ENCODE measurements at places on chromosomes 13 and 19.
A peak's percentile ranks its signal among the peaks of the same experiment; 100 is the strongest.

- peak; percentile 59 for DNase-seq
Observed at GRCh38 chr13:110351636-110352420, 44.7 kb downstream of the COL4A2 start.

- DNase-seq = no peak
Observed at GRCh38 chr13:99731747-99732146, 230.5 kb downstream of the TM9SF2 start.

GRCh38 chr13:75145927-75146326, 336.0 kb downstream of the TBC1D4 start:
- no peak for DNase-seq

GRCh38 chr19:13729859-13730258, 34.5 kb upstream of the MRI1 start:
- DNase-seq = peak; percentile 36

DNA sequence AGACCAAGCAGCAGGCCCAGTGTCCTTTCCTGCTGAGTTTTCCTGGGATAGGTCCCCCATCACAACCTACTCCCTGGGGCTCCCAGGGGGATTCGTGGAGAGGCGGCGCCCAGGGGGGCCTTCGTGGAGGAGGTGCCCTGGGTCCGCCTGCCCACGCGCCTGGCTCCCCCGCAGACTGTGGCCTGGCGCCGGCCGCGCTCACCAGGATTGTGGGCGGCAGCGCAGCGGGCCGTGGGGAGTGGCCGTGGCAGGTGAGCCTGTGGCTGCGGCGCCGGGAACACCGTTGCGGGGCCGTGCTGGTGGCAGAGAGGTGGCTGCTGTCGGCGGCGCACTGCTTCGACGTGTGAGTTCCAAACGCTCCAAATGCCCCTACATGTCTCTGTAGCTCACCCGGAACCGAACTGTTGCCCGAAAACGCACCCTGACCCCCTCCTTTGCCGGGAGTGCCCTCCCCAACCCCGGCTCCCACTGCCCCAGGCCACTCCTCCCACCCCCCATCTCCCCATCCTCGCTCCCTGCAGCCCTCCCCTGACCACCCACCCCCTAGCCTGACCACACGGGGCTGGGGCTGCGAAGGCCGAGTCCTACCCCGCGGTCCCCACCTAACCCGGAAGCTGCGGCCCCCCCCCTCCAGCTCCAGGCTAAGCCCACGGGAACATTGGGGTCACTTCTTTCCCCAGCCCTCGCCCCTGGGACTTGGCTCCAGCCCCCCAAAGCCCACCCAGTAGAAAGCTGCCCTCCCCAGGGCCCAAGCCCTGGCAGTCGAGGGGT, 3.3 kb downstream of the TIMM13 start:
- DNase-seq = no peak

DNA sequence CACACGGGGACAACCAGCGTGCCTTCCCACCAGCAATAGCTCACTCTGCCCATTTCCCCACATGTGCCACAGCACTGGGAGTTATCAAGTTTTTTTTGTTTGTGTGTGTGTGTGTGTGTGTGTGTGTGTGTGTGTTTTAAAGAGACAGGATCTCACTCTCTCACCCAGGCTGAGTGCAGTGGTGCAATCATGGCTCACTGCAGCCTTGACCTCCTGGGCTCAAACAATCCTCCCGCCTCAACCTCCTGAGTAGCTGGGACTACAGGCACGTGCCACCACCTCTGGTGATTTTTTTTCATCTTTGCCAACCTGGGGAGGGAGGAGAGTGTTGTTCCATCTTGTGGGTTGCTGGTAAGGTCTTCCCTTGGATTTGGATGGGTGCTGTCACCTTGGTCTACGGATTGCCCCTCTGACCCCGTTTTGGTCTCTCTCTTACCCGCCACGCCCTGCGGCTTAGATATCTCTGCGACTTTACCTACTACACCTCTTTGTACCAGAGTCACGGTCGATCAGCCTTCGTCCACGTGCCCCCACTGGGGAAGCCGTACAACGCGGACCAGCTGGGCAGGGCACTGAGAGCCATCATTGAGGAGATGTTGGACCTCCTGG, 22.6 kb downstream of the PGPEP1 start:
- no peak for DNase-seq

- no peak for DNase-seq
Observed at GRCh38 chr19:44856421-44857083, 10.5 kb downstream of the NECTIN2 start.

GRCh38 chr19:18980432-18981020, 39.5 kb upstream of the HOMER3 start:
- no peak for DNase-seq

DNA sequence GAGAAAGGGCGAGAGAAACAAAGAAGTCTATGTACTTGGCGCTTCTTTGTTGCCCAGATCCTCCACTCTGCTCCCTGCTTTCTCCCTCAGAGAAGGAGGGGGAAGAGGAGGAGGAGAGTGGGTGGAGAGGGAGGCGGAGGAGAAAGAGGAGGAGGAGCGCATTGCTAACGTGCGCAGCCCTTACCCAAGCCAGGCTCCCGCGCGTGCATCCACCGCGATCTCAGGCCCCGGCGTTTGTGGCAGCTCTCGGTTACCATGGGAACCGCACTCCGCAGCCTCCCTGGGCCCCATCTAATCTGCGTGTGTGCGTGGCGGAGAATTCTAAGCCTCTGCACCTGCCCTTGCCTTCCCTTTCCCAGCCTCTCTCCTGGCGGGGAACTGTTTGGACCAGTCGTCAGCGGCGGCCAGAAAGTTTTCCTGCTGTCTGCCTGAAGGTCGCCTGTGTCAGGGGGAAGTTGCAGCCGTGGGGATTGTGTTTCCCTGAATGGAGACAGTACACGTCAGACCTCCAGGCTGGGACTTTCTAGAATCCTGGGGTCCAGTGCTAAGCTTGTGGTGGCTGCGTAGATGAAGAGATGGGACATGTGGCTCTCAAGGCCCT, at the start of gene ERICH6B:
TSS of gene ERICH6B (minus strand) at position 239 of the 601 bp plus-strand sequence. CDS start 18,734 bp downstream, outside the sequence.
- DNase-seq = peak; percentile 35

GRCh38 chr13:26772531-26772930, 11.9 kb upstream of the GPR12 start:
- DNase-seq = no peak

GRCh38 chr19:30420881-30421280, 48.7 kb downstream of the ZNF536 start:
- DNase-seq = no peak

DNA sequence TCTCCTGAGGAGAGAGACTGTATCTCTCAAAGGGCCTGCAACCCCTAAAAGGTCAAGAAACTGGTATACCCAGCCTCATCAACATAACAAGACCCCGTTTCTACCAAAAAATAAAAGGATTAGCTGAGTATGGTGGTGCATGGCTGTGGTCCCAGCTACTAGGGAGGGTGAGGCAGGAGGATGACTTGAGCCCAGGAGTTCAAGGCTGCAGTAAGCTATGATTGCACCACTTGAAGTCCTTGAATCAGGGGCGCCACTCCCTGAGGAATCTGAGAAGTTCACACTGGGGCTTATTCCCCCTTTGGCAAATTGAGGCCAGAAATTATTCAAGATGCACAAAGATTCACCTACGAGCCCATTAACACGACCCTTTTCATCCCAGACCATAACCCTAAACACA, 83.0 kb downstream of the TSHZ3 start:
- DNase-seq = no peak

GRCh38 chr13:78610381-78610883, 7.1 kb upstream of the POU4F1 start:
- DNase-seq = no peak

GRCh38 chr13:24894972-24895300, 131.0 kb downstream of the RNF17 start:
- no peak for DNase-seq

DNA sequence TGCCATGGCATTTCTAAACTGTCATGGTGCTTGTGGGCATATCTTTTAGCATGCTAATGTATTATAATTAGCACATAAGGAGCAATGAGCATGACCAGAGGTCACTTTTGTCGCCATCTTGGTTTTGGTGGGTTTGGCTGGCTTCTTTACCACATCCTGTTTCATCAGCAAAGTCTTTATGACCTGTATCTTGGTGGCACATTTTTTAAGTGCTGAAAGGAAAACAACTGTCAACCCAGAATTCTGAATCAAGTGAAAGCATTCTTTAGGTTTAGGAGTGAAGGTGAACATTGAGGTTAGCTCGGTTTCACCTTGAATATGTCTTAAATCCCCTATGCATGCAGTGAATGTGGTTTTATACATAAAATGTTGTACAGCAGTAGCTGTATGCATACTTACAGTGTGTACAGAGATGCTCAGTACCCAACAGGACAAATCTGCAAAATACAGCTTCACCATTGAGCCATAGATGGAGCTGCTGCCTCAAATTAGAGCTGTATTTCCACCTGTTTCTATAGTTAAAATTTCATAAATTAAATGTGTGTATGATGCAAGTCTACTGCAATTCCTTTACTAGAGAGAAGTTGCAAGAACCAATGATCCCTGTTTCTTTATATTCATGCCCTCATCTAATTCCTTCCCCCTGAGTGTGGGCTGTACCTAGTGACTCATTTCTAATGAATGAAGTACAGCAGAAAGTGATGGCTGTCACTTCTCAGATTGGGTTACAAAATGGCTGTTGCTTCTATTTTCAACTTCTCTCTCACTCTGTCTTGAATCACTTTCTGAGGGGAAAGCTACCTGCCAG, 25.2 kb upstream of the IGSF23 start:
- peak; percentile 98 for DNase-seq

DNA sequence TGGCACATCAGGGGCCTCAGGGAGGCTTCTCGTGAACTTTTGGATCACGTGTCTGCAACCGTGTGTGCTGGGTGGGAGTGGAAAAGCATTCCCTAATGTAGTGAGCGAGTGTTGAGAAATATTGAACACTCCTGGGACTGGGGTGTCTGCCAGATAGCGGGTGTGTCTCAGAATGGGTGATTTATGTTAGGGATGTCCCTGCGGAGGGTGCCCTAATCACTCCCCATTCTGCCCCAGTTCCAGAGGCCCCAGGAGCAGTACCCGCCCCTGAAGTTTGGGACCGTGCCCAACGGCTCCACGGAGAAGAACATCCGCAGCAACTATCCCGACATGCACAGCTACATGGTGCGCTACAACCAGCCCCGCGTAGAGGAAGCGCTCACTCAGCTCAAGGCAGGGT, 24.2 kb upstream of the GRWD1 start:
- DNase-seq = no peak

DNA sequence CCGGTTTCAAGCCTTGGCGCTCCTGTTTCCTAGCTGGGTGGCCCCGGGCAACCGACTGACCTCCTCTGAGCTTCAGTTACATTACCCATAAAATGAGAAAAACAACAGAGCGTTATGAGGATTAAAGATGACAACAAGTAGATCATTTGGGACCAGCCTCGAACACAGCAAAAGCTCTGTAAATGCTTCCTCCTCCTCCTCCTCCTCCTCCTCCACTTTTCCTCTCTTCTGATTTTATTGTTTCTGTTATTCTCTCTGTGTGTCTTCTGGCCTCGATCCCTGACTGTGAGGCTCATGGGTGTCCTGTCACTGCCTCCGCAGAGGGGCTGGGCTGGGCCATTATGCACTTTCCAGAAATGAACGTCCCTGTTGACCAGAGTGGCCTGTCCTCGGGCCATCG, 176.2 kb downstream of the URI1 start:
- DNase-seq = no peak

- no peak for DNase-seq
Observed at GRCh38 chr19:2372076-2372612, 12.1 kb downstream of the TMPRSS9 start.

Measured in kidney tubule cell (primary cell).